ENCODE measurements at places on chromosomes 7 and 10.

DNA sequence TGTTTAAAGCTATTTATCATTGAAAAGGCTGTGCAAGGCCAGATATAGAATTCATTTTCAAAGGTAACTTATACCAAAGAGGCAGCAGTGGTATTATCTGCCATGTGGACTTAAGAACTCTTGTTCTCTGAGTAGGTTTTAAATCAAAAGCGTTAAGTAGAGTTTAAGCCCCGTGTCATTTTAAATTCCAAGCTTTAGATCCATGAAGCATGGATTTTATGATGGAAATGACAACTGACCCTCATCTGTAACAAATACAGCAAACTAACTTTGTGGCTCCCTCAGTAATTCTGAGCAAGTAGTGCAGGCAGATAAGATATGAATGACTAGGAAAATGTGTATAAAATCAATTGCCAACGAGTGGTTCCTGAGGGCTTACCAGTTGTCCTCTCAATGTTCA is 247.0 kb downstream of the WDR11 start:
- no peak for DNase-seq

GRCh38 chr10:14543046-14543903 is 212.6 kb upstream of the FRMD4A start:
- no peak for DNase-seq

DNA sequence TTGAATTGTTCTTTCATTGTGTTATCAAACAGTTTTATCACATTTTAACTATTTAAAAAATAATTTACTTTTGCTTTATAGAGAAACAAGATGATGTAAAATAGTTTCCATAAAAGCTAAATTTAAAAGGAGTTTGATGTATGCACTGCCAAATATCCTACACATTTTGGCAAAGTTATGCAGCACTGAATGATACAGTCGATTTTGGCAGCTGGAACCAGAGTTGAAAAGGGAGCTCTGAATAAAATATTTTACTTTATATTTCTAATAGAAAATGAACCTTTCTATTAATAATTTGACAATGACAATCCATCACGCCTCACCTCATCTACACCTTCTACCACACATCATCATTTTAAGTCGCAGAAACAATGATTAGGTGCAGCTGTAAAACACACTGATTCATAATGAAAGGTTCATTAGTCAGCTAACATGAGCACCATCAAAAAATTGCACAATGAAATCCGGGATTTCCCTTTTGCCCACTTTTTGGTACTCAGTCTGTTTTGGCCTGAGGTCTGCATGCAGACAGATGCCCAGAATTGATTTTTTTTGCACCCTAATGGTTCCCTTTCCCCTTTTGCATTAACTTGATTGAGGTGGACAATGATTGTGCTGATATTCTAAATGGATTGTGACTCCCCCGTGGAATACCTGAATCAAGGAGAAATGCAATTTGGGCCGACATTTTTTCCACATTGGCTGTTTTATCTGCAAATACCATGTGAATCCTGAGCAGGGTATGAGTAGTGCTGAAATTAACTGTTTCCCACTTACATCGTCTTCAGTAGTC is 105.8 kb downstream of the THSD7A start:
- no peak for DNase-seq

DNA sequence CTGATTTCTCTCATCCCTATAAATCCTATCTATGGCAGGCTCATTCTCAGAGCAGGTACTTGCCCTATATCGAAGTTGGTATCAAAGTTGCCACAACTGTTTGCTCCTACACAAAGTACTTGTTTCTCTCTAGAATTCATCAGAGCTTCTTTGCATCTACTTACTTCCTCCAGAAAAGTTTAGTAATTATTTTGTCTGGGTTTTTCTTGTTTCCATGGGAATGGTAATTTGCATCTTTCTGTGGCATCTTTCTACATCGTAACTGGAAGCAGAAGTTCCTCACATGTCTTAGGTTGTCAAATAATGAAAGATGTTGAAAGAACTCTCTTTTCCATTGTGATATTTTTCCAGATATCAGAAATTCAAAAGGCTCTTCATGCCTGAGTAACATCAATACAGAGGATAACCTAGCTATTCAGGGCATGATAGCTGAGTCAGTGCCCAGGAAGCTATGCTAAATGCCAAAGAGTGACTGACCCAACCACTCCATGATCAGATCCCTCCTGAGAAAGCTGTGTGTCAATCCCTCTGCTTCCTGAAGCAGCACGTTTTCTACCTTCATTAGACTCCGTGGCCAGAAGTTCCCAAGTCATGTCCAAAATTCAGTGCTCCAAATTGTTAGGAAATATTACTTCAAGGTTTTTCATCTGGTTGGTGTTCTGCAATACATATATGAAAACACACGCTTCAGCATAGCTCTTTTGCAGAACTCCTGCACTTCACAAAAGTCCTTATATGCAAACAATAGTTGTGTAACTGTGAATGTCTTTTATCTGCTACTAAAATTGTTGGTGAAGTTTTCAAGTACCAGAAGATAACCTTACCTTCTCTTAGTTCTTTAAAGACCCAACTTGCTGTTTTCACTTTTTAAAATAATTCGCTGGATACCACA is 216.5 kb downstream of the VTI1A start:
- DNase-seq, result peak; percentile 34

GRCh38 chr7:104794154-104794553 is 219.9 kb upstream of the KMT2E start:
- no peak for DNase-seq

DNA sequence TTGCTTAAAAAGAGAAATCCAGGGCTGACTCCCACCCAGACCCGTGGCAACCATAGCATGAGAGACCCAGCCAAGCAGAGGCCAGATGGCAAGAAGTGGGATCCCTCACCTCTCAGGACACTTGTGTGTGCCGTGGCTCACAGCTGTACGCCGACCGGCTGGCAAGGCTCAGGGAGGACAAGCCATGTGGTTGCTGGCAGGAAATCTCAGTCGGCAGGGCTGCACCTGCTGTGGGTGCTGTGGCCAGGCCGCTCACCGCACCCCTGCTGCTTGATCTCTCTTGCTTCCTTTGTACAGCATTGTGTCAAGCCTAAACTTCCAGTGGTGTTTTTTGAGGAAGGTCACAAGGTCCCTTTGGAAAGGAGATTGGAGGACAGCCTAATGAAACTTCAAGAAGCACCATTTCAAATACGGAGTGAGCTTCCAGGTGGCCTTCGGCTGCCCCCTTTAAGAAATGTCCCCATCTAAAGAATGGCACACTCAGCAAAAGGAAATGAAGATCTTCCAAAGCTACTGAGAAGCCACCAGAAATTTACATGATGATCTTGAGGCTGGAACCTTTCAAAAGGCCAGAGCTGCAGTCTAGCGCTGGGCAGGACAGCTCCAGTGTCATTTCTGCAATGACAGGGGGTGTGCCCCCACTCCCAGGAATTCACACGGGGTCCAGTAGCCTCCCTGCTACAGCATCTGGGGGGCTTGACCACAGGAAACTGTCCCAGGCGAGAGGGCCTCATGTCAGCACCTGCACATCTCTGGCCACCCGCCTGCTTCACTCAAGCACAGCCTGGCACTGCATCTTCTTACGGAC is 409.0 kb upstream of the MGMT start:
- DNase-seq, result no peak

- DNase-seq, result no peak
Measured at GRCh38 chr7:99195867-99196266, 12.0 kb downstream of the KPNA7 start.

DNA sequence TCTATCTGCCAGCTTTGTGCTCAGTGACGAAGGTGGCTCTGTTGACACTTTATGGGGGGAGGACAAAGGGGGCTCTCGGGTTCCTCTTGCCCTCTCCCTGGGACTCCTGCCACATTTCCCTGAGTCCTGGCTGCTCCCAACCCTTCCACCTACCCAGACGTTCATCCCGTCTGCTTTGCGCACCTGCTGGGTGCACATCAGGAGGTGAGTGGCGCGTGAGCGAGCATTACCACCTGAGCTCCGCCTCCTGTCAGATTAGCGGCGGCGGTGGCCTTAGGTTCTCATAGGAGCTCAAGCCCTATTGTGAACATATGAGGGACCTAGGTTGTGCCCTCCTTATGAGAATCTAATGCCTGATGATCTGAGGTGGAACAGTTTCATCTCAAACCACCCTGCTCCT is 137.2 kb downstream of the DYNC2I1 start:
- DNase-seq, result no peak

- no peak for DNase-seq
Measured at GRCh38 chr7:99949645-99950228, 20.3 kb upstream of the GJC3 start.

GRCh38 chr7:106283831-106284713 is 711 bp downstream of the NAMPT start:
- DNase-seq, result no peak

GRCh38 chr10:5595994-5596471 is 70.4 kb downstream of the ASB13 start:
- DNase-seq, result peak; percentile 73

- no peak for DNase-seq
Measured at GRCh38 chr7:27209933-27210440, 10.1 kb upstream of the HOXA13 start.

DNA sequence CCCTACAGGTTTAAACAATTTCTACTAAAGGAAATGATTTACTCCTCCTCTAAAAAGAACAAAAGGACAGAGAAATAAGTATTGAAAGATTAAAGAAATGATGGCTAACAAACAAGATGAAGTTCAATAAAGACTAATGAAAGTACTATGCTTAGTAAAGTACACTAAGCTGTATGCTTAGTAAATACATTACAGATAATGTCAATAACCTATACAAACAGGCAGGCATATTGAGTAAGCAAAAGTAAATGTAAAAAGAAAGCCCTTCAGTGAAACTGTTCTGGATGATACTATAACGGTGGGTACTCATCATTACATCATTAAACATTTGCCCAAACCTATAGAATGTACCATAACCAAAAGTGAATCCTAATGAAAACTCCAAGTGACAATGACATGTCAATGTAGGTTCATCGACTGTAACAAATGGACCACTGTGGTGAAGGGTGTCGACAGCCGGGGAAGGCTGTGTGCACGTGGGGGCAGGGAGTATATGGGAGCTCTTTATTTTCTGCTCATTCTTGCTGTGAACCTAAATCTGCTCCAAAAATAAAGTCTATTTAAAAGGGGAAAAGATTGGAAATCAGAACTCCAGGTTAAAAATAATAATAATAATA is 34.0 kb downstream of the CYTH3 start:
- no peak for DNase-seq

DNA sequence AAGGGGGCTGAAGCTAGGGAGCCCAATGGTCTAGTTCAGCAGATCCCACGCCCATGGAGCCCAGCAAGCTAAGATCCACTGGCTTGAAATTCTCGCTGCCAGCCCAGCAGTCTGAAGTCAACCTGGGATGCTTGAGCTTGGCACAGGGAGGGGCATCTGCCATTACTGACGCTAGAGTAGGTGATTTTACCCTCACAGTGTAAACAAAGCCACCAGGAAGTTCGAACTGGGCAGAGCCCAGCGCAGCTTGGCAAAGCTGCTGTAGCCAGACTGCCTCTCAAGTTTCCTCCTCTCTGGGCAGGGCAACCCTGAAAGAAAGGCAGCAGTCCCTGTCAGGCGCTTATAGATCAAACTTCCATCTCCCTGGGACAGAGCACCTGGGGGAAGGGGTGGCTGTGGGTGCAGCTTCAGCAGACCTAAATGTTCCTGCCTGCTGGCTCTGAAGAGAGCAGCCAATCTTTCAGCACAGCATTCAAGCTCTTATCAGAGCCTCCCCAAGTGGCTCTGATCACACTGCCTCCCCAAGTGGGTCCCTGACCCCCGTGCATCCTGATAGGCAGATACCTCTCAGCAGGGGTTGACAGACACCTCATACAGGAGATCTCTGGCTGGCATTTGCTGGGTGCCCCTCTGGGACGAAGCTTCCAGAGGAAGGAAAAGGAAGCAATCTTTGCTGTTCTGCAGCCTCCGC is 167.8 kb downstream of the CCDC71L start:
- no peak for DNase-seq

DNA sequence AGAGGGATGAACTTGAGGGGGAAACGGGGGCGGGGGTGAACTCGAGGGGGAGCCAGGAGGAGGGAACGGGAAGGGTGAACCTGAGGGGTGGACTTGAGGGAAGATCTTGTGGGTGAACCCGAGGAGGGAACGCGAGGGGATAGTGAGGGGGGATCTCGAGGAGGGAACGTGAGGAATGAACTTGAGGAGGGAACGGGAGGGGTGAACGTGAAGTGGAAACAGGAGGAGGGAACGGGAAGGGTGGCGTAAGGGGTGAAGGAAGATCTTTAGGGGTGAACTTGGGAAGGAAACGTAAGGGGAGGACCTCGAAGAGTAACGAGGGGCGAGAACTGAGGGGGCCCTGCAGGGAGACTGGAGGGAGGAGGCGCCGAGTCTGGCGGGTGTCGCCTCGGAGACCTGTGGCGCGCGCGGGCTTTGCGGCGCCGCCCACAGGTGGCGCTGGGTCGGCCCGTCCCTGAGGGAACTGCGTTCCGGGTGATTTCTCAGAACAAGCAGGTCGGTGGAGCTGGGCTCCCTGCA is 651 bp downstream of the MYO3A start:
- no peak for DNase-seq

GRCh38 chr7:101308245-101309085 is 13.1 kb downstream of the IFT22 start:
- DNase-seq, result no peak

GRCh38 chr10:92880233-92880861 is 32.0 kb downstream of the EXOC6 start:
- no peak for DNase-seq

DNA sequence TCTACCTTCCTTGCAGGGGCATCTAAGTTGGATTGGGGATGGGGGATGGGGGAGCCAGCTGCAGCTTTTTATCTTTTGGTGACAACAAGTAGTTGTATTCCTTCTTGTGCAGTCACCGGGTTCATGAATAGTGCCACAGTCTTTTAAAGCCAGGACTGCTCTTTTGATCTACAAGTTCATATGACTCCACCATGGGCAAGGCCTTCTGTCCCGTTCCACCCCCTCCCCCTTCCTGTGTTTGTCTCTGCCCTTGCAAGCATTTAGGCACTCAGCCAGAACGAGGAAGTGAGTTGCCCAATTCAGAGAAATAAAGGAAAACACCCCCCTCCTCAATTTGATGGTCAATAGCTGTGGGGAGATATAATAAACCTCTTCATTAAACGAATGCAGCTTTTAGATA is 44.8 kb upstream of the EGR2 start:
- no peak for DNase-seq

GRCh38 chr7:76262683-76263402 is 39.6 kb upstream of the HSPB1 start:
- no peak for DNase-seq

GRCh38 chr10:60363187-60363586 is 26.5 kb downstream of the ANK3 start:
- DNase-seq, result no peak

GRCh38 chr7:93890464-93891068 is at the start of gene TFPI2:
TSS of gene TFPI2 (minus strand) at chr7:93890753. CDS start at chr7:93890678, 75 bp downstream.
- DNase-seq, result no peak

- peak; percentile 52 for DNase-seq
Measured at GRCh38 chr10:91672021-91672608, 39.2 kb upstream of the PPP1R3C start.

All from AG04449 (cell line).